Fibroblast of skin of scalp (primary cell): ENCODE measurements at places on chromosomes 13 and 19.
A peak's percentile ranks its signal among the peaks of the same experiment; 100 is the strongest.

- no peak for DNase-seq
Measured at GRCh38 chr19:373391-374182, 29.0 kb upstream of the MIER2 start.

DNA sequence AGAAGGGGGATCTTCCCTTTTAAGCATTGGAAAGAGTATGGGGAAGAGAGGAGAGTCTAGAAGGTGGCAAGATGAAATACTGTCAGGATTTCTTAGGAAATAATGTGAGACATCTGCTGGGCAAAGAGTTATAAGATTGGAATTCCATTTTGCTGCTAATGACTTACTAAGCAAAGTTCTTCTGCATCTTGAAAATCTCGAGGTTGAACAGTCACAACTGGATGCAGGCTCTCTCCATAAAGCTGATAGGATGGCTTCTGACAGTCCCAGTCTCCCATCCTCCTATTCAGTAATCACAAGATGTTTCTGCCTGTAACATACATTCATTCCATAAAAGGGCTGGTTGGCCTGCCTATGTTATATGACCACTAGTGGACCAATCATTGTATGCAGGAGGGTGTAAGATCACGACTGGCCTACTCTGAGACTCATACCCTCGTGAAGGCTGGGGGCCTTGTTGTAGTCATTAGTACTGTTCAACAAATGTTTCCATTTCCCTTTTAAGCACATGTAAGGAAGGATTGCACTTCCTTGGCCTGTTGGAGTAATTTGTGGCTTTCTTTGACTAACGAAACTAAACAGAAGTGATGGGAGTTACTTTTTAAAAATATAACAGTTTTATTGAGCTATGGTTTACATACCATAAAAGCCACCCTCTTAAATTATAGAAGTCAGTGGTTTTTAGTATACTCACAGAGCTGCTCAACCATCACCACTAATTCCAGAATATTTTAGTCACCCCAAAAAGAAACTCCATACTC is 45.0 kb upstream of the TDRD3 start:
- DNase-seq = peak; percentile 7

- no peak for DNase-seq
Measured at GRCh38 chr19:41111750-41112295, 2.4 kb upstream of the CYP2F1 start.

- DNase-seq = no peak
Measured at GRCh38 chr19:21317821-21318220, 11.4 kb downstream of the ZNF708 start.

GRCh38 chr19:13877303-13877702 is 369 bp downstream of the NANOS3 start:
- DNase-seq = no peak

GRCh38 chr13:60152114-60152513 is 11.6 kb downstream of the DIAPH3 start:
- DNase-seq = no peak

DNA sequence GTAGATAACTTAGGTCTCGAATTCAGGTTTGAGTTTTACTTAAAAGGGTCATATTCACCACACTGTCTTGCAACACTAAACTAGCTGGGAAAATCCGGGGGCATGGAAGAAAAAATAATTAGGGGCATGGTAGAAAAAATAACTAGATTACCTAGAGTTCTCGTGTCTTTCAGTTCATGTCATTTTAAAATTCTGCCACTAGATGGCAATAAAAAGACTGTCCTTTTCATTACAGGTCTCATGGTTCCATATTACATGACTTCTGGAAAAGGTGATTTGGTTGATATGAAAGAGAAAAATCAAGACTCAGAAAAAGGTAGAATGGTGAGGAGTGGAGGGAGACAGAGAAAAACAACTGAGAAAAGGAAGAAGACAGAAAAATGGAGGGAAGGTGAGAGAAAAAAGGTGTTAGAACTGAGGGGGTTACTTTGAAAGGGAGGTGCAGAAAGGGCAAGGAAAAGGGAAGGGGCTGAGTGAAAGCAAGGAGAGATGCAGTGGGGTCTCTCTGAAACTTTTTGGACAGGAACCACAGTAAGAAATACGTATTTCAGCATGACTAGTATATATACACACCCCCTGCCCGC is 299.0 kb downstream of the KLF12 start:
- peak; percentile 51 for DNase-seq

GRCh38 chr13:111046590-111047141 is 68.4 kb upstream of the ARHGEF7 start:
- DNase-seq = no peak

GRCh38 chr19:5179256-5179655 is 161.4 kb downstream of the PTPRS start:
- DNase-seq = no peak

- DNase-seq = no peak
Measured at GRCh38 chr19:15438124-15438496, 11.6 kb downstream of the WIZ start.

DNA sequence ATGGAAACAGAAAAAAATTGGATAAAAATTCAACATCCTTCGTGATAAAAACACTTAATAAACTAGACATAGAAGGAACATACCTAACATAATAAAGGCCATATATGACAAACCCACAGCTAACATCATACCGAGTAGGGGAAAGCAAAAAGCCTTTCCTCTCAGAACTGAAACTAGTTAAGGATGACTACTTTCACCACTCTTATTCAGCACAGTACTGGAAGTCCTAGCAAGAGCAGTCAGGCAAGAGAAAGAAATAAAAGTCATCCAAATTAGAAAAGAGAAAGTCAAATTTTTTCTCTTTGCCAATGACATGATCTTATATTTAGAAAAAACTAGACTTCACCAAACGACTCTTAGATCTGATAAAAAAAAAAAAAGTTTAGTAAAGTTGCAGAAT is 25.8 kb upstream of the SLC7A9 start:
- no peak for DNase-seq
